Melanocyte of skin (primary cell): ENCODE measurements at places on chromosomes 12 and 14. TPM values are rescaled to one million over a fixed set of nuclear protein-coding genes. Genes with fewer than 3 reads are reported as not detected.

The IFNG-AS1 gene
- not detected in 2 replicates for total RNA-seq

The MEG3 gene
- 1.3 and 5.9 TPM in 2 replicates for total RNA-seq

The RAPGEF3 gene
- total RNA-seq: not detected in 2 replicates

The BRI3BP gene
- total RNA-seq: 18.6 and 22.1 TPM in 2 replicates

The OR6C1 gene
- total RNA-seq: not detected in 2 replicates
